ENCODE measurements at places on chromosomes 5 and 9.

GRCh38 chr5:96788112-96788749 is 19.5 kb downstream of the ERAP1 start:
- no peak for DNase-seq

DNA sequence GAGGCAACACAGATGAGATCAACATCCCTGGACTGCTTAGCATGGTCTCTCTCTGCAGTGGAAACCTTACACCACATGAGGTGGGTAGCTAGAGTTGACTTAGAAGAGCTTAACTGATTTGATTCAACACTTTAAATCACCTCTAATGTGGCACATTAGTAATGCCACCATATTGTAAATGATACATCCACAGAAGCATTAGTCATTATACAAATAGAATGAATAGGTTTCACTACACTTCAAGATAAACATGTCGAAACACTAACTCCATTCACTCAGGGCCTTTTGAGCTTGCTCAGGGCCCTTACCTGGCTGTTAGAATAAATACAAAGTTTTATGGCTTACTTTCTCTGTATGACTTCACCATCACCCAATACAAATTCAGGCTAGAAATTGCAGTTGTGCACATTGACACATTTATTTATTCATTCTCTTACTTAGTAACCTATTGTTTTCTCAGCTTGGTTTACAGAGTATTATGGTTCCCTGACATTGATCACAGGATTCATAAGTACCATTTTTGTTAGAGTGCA is 9.3 kb upstream of the SMAD5 start:
- no peak for DNase-seq

GRCh38 chr9:115098226-115098965 is 19.6 kb downstream of the TNC start:
- DNase-seq: no peak

DNA sequence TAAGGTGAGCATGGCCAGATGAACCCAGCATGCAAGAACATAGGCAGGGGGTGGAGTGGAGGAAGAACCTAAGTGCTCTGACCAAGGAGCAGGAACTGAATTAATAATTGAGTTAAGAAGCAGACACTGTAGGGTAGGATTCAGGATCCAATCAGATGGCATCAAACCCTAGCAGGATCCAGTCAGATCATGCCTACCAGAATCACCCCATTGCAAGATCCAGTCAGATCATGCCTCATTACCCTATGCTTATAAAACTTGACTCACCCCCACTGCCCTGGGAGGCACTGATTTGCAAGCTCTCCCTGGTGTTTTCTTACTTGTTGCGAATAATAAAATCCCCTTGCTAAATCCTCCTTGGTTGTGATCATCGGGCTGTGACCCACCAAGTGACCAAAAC is 19.7 kb downstream of the TUSC1 start:
- DNase-seq: no peak

GRCh38 chr5:122756264-122756911 is 18.5 kb upstream of the SNX2 start:
- peak; percentile 24 for DNase-seq
